ENCODE measurements at places on chromosomes 16 and 17.

GRCh38 chr16:72241008-72241407, 69.1 kb upstream of the PMFBP1 start:
- no peak for DNase-seq

GRCh38 chr16:81527477-81528178, 83.0 kb downstream of the CMIP start:
- DNase-seq: no peak

DNA sequence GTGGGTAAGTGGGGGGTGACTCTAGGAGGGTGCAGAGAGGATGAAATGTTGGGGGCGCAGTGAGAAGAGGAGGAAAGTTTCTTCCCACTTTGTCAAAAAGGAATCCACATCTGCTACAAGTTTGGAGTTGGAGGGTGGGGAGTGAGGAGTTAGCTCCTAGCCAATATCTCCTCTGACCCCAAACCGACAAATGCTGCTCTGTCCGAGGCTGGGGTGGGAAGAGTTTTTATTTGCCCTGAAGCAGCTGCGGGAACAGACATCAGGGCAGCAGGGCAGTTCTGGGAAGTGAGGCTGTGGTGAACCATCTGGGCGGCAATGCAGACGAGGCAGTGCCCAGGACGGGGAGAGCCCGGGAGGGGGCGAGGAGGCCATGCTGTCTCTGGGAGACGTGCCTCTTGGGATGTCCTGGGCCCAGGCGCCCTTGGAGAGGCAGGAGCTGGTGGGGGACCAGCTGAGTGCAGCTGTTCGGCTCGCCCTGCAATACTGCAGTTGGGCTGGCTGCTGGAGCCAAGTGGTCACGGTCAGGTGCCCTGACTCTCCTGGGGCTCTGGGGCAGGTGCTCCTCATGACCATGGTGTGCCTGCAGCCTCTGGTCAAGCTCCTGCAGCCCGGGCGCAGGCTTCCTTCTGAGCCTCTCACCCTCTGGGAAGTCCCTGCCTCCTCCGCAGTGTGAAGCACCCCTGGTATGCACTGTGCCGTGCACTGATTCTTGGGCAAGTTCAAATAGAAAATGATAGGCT, 6.4 kb upstream of the SOCS3 start:
- no peak for DNase-seq

DNA sequence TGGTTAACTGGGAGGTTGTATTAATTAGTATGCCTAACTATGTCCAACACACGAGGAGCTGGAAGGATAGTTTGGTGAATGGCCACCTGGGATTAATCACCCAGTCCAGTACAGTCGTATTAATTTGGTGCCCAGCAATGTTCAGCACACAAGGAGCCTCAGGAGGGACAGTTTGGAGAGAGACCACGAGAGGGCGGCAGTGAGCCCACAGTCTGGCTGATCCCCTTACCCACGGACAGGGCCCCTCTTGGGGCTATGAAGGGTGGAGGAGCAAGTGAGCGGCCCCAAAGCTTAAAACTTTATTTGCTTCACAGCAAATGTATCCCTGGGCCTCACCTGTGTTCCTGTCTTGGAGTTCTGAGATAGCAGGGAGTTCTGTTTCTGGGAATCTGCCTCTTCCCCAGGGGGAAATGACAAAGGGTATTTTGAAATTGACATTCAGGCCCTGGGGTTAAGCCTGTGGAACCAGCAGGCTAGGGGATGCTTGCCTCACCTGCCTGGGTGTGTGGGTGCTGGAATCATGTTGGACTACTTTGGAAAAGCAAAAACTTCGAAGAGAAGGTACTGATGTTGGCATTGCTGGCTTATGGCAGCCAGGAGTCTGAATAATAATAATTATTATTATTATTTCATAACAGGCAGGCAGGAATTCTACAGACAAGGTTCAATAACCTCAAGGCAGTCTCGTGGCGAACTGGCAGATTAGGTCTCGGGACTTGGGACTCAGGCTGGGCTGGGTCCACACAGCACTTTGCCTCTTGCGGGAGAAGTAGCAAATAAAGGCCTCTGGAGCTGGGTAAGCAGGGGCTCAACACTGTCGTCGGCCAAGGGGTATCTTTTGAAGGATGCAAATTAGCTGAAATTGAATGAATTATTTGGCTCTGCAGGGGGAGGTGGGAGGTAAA, 227.6 kb upstream of the ASIC2 start:
- peak; percentile 14 for DNase-seq

- no peak for DNase-seq
Measured at GRCh38 chr17:57637666-57638010, 107.5 kb downstream of the CCDC182 start.

DNA sequence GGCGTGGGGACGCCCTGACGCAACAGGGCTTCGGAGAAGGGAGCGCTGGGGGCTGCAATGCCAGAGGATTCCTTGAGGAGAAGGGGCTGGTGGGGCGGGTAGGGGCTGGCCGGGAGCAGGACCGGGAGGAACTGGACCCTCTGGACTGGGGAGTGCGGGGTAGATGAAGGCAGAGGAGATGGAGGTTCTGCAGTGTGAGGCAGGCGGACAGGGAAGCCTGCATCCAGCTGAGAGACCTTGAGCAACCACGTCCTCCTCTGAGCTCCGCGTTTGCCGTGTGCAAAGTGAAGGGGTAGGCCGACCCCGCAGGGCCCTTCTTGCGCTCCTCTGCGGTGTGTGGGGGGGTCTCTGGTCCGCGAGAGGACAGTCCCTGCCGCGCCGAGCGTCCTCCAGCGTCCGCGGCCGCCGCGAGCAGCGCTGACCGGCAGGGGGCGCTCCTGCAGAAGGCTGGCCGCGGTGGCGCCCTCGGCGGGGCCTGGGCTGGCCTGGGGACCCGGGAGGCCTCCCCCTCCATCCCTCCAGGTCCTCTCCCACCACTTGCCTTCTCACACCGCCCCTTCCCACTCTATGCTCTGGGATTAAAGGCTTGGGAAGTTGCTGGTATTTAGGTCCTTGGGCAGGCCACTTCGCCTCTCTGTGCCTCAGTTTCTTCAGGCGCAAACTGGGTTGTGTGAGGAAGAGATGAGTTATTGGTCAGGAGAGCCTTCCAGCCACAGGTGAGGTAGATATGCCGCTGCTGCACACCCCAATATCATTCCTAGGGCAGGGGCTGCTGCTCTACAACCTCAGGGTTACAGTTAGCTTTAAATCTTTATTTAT, 9.6 kb upstream of the WNT9B start:
- DNase-seq: no peak

DNA sequence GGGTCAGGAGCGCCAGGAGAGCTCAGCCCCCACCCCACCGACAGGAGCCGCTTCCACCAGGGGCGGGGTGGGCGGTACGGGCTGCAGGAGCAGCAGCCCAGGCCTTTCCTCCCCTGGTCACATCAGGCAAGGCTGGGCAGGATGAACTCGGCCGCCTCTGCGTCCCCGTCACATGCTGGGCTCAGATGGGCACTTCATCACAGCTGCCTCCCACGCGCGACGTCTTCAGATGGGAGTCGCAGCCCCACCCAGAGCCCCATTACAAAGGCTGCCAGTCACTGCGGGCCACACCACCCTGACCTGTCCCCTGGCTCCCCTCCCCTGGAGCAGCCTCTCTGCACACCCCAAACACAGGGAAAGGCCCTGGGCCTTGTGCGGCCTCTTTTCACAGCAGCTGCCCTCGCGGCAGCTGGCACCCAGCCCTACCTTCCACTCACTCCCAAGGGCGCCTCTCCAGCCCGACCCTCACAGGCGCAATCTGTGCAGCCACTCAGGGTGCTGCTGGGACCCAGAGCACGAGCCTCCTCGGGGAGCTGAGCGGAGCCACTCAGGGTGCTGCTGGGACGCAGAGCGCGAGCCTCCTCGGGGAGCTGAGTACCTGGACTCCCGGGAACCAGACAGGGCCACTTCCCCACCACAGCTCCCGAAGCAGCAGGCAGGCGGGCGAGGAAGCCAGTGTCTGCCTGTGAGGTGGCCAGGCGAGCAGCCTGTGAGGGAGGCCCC, 4.7 kb downstream of the ZNF598 start:
- no peak for DNase-seq

DNA sequence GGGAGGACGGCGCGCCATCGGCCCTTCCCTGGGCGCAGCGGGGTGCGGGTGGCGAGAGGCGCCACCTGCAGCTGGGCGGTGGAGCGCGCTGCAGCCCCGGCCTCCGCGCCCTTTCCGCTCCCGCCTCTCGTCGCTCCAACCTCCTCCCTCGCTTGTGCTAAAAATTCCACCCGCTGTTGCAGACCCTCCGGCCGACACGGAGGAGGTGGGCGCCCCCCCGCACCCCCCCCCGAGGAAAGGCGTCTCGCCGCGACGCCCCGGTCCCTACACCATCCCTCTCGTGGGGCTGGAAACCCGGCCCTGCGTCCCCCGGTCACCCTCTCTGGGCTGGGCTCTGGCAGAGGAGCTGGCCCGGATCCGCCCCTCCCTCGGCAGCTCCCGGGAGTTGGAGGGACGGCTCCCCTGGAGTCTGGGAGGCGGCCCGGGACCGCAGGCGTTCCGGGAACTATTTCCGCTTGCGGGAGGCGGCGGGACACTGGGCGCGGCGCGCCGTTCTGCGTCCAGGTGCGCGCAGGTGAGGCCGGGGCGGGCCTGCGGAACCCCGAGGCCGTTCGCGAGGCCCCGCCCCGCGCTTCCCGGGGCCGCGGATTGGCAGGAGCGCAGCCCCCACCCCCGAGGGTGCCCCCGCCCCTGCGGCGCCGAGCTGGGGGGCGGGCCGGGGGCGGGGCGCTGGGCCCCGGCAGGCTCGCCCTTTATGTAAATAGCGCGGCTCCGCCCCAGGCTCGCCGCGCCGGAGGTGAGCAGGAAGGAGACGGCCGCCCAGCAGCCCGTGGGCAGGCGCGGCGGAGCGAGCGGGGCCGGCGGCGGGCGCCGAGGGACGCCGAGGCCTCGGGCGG, at the start of gene LLGL2:
LLGL2 (plus strand) TSS at position 728 of the 836 bp plus-strand sequence. CDS start 17,730 bp downstream, outside the sequence.
- DNase-seq: no peak

GRCh38 chr16:57092786-57093411, 516 bp downstream of the CPNE2 start:
- DNase-seq: peak; percentile 1

- no peak for DNase-seq
Measured at GRCh38 chr17:81685108-81685507, 1.3 kb downstream of the HGS start.

- no peak for DNase-seq
Measured at GRCh38 chr17:59810894-59811153, 81.9 kb downstream of the TUBD1 start.

DNA sequence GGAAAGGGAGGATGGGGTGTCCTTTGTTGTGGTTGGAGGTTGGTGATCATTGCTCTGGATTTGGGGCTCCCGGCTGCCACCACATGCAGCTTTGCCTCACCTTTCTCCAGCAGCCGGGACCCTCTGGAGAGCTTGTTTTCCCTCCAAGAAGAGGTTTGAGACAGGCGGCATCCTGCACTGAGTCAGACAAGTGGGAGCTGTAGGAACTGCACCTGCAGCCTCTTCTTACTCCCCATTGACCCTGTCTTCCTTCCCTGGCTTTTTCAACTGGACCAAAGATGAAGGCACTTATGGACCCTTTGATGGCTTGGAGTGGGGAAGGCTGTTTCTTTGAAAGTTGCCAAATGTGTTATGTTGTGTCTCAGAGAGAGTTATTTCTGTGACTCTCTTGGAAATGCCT, 16.6 kb downstream of the KCTD2 start:
- no peak for DNase-seq

- DNase-seq: no peak
Measured at GRCh38 chr16:10541366-10541765, 39.0 kb downstream of the EMP2 start.

- no peak for DNase-seq
Measured at GRCh38 chr17:16215965-16216316, 607 bp upstream of the NCOR1 start.

DNA sequence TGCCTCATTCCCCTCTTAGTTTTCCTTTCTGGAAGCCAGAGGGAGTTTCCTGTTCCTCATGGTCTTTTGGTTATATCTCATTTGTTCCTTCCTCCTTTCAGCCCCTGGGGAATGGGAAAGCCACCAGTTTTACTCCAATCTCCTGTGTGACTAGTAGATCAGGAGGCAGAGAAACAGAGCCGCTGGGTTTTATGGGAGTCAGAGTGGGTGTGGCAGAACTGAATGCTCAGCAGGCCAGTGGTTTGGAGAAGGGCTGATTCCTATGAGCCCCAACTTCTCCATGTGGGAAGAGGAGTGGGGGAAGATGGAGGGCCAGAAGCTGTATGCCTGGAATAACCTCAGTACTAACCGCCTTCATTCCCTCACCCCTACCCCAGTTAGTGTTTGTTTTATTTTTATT, 4.1 kb downstream of the DNAH2 start:
- no peak for DNase-seq

DNA sequence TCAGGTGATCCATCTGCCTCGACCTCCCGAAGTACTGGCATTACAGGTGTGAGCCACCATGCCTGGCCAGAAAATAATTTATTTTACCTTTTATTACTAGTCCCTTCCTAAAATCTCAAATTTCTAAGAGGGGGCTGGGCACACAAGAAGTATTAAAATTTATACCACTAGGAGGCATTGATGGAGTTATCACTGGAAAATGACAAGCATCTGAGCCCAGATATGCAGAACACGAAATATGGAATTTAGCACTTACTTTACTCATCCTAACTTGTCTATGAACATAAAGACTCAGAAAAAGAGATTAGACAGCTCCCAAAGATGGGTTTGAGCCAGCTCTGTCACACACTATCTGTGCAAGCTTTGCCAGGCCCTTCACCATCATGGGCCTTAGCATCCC, 46.4 kb downstream of the STAT5A start:
- no peak for DNase-seq

- DNase-seq: no peak
Measured at GRCh38 chr17:59254742-59255141, 34.4 kb downstream of the GDPD1 start.

GRCh38 chr16:50684823-50685461, 3.8 kb upstream of the SNX20 start:
- DNase-seq: no peak

Measured in GDM1 (cell line).